ENCODE measurements at places on chromosomes 7 and 10. TPM values are rescaled to one million over a fixed set of nuclear protein-coding genes. Genes with fewer than 3 reads are reported as not detected.

Gene KCNMA1
- total RNA-seq: 11.1 TPM

Gene NPY4R
- not detected for total RNA-seq

Gene PRTFDC1
- 6.6 TPM for total RNA-seq

Gene ELN
- total RNA-seq: 5.6 TPM

Gene PTF1A
- not detected for total RNA-seq

Gene PDLIM1
- 264 TPM for total RNA-seq

Gene CFAP43
- total RNA-seq: 0.23 TPM

Gene CYP26A1
- 6.2 TPM for total RNA-seq

Gene TMEM236
- 0.11 TPM for total RNA-seq

Gene AOC1
- total RNA-seq: 0.48 TPM

Gene ASAH2
- total RNA-seq: 3.1 TPM

Gene CLRN3
- total RNA-seq: not detected

Gene NIPSNAP2
- total RNA-seq: 45.2 TPM

Gene DENND2A
- 11.4 TPM for total RNA-seq

Gene SRPK2
- 47.1 TPM for total RNA-seq

Gene HOXA3
- total RNA-seq: not detected

Gene GOLGA7B
- total RNA-seq: not detected

Gene AKR1C2
- 1.0 TPM for total RNA-seq

Gene ACTR3C
- total RNA-seq: not detected

GRCh38 chr7:156389116-156389692 is 251.4 kb upstream of the RNF32 start:
- DNase-seq: no peak

DNA sequence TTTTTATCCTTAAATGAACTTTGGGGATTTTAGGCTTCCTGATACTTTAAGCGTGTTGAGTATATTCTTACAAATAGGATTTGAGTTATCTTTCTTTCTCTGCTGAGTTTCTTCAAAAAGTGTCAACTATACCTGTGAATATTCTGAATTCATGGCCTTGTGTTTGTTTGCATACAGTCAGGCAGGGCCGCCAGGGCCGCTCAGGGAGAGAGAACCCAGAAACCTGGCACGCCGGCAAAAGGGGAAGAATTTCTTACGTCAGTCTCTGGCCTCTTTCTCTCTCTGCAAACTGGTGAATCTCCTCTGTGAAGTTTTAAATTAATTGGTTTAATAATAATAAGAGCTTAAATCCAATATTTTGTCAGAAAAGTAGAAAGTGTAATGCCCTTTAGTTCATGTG is 29.3 kb upstream of the BNIP3 start:
- no peak for DNase-seq

- no peak for DNase-seq
These were observed 42.4 kb downstream of the XRCC2 start for GRCh38 chr7:152633504-152633903.

GRCh38 chr7:79182283-79182682 is 271.2 kb downstream of the MAGI2 start:
- DNase-seq: no peak

DNA sequence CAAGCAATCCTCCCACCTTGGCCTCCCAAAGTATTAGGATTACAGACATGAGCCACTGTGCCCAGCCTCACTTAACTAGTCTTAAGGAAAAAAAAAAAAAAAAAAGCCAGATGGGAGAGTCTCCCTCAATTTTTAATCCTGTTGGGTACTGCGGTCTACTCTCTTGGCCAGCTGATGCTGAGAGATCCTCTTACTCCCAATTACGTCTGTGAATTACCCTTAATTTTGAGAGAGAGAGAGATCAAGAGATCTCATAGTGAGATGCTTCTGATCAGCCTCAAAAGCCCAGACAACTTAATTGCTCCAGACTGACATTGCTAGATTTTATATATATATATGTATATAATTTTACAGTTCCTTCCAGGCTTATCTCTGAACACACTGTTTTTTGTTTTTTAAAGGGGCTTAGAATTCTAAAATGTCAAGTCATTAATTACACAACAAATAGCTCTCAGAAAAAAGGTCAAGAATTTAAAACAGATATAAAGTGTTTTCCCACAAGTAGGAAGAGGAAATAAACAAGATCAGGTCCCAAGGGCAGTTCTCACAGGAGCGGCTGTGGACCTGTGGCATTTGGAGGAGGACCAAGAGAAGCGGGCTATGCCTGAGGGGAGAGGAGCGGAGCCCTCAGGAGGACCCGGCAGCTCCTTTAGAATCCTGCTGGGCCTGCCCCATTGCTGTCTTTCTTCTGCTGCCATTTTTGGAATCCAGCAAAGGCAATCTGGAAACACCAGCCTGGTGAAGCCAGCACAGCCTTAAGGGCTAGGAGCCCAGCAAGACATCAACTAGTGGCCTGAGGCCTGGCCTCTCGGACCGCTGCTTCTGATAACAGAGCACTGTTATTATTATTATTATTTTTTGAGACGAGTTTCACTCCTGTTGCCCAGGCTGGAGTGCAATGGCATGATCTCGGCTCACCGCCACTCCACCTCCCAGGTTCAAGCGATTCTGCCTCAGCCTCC is 30.1 kb downstream of the DENND2A start:
- no peak for DNase-seq

DNA sequence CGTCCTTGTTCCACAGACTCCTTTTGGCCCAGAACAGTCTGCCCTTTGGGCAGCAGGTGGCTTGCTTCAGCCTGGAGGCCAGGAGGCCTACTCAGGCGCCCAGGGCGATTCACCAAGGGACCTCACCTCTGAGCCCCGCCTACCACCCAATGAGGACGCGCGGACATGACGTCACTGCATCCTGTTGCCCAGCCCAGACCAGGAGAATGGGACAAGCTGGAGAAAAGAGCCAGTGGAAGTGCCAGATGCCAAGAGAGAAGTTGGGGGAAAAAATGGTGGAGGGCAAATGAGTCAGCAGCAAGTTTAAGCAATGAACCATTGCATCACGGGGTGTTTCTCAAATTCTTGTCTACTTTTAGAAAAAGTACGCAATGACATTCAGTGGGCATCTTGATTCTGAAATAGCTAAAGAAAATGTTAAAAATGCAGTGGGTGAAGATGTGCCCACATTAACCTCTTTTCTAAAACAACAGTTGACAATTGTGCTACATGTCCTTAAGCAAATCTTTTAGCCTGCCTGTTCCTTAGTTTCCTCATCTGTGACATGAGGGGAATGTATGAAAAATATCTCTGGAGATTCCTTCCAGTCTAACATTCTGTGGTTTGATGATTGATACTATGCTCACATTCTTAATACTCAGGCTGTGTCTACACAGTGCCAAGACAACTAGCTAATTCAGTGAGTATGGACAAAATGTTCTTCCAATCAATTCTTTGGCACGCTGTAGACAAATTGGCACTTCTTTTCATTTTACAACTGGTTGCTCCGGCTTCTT is 23.9 kb upstream of the LEP start:
- DNase-seq: no peak

- DNase-seq: peak; percentile 88
These were observed 1.2 kb upstream of the TFR2 start for GRCh38 chr7:100642534-100642907.

- peak; percentile 55 for DNase-seq
These were observed 1.3 kb downstream of the LCOR start for GRCh38 chr10:96833220-96834001.

DNA sequence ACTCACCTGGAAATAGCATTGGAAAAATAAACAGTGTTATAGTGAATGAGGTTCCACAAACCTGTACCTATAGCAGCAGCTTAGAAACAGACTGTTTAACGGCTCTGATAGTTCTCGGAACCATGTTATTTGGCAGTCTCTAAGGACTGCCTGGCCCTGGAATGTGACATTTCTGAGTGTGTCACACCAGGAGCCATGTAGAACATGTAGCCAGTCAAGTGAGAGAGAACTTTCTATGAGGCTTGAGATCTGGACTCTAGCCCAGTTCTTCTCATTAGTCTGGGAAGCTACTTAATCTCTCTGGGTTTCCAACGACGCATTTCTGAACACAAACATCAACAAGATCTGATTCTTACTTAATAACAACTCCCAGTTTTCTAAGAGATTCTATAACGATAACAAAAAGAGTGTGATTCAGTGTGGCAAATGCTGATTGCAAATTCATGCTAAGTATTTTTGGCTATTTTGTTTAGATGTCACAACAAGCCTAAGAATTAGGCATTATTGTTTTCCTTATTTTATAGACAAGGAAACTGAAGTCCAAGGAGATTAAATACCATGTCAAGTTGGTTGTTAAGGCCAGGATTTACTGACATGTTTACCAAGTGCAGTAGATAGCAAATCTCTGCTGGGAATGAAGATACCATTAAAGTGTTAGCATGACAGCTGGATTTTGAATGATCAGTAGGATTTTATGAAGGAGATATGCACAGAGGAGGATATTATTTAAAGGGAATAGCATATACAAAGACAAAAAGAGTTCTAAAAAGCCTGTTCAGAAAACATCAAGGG is 47.2 kb downstream of the APBB1IP start:
- no peak for DNase-seq

GRCh38 chr10:110224992-110225391 is 17.6 kb downstream of the MXI1 start:
- DNase-seq: peak; percentile 30

GRCh38 chr7:99191869-99192596 is 15.9 kb downstream of the KPNA7 start:
- no peak for DNase-seq

GRCh38 chr7:144641389-144642044 is 194.3 kb downstream of the TPK1 start:
- DNase-seq: no peak

GRCh38 chr10:80204677-80205476 is 460 bp downstream of the ANXA11 start:
- no peak for DNase-seq

DNA sequence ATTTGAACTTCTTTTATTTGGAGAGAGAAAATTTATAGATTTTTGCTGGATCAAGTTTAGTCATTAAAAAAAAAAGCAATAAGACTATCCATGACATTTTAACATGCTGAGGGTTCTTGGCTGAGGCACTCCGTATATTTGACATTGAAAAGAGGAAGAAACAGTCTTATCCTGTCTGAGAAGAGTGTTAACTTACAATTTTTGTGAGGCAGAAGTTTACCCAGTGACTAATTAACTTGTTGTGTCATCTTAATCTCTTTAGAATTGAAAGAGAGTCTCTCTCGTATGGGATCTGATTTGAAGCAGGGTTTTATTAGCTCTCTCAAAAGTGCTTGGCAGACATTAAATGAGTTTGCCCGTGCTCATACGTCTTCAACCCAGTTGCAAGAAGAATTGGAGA is 39.3 kb downstream of the SEC23IP start:
- DNase-seq: no peak

DNA sequence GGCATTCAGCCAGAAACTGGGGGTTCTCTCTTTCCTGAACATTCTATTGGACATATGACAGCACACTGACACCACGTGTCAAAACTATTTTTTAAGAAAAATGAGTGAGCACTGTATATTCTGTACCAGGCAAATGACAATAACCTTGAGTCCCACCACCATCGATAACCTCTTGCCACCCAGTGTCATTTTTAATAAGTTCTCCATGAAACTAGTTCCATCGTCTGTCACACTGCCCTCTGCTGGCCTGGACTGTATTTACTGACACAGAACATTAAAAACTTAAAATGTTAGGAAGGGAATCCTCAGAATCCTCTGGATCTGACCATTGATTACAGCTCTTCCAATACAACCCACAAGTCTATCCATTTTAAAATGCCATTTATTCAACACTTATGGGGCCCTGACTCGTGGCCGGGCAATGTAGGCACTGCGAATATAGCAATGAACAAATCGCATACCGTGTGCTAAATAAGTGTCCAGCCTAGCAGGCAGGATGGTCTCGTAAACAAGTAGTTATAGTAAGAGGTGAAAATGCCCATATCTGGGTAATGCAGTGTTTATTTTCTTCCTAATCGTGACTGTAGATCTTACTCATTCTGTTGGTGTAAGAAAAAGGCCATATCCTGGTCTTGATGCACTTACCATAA is 35.9 kb upstream of the CACNB2 start:
- DNase-seq: no peak

- no peak for DNase-seq
These were observed 49.1 kb upstream of the ADCY1 start for GRCh38 chr7:45525057-45525456.

DNA sequence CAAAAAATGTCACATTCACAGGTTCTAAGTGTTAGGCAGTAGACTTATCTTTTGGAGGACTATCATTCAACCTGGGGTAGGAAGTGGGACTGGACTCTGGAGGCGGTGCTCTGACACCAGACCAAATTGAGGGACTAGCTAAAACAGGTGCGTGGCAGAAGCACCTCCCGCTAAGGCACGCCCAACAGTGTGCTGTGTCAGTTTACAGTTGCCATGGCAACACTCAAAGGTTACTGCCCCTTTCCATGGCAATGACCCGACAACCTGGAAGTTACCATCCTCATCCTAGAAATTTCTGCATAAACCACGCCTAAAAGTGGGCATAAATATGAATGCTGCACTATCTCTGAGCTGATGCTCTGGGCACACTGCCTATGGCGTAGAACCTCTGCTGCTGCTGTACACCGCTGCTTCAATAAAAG is 14.0 kb upstream of the BLNK start:
- no peak for DNase-seq

- DNase-seq: peak; percentile 98
These were observed at the start of gene AP1S1 for GRCh38 chr7:101153969-101154692. Gene AP1S1, plus strand, starts transcription at chr7:101154476. Its CDS starts 39 bp downstream, at chr7:101154515.

DNA sequence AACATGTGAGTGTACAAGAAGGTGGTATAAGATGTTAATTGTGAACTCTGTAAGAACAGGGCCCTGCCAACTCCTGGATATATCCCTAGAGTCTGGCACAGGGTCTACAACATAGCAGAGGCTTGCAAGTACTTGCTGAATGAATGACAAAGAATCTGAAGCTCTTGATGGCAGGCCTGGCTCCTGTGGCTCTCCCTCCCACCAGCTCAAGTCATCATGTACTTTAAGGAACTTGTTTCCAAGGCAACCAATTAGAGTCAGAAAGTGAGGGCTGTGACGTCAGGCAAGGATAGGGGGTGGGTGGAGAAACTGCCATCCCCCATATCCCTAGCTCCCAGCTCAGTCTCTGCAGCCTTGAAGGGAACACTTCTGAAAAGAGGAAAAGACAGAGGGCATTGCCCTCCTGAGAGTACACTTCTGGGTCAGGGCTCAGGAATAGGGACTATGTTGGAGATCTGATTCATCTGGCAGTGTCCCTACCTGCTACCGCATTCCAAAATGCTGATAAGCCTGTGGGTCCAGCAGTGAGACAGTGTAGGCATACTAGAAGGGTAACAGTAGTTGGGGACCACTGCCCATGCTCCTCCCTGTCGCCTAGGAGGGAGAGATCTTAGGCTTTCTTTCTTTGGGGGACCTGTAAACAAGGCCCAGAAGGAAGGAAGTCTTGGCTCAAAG is 34.6 kb upstream of the BTRC start:
- no peak for DNase-seq

- peak; percentile 5 for DNase-seq
These were observed 399.0 kb downstream of the CCSER2 start for GRCh38 chr10:84727398-84727797.

- DNase-seq: no peak
These were observed 94.7 kb downstream of the GALNT11 start for GRCh38 chr7:152120210-152120609.

DNA sequence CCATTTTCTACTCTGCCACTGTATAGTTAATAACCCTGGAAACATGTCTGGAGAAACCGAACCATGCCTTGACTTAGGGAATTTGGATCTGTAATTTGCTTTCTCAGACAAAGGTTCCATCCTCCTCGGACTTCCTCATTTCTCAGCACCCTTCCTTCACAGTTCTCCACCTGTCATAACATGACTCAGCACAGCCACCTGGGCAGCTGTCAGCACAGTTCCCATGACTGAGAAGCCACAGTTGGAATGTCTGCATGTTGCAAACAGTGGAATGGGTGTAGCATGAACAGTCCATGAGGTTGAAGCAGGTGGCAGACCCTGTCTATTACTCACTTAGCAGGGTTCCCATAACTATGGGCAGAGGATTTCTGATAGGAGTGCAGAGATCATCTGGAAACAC is 634 bp upstream of the OR9A4 start:
- no peak for DNase-seq
